CD8-positive, alpha-beta memory T cell (primary cell): ENCODE measurements at places on chromosomes 11 and 22.

- no peak for DNase-seq
Measured at GRCh38 chr11:79102840-79103239, 338.0 kb downstream of the TENM4 start.

- DNase-seq, result no peak
Measured at GRCh38 chr11:117413616-117414015, 86.0 kb downstream of the CEP164 start.

- DNase-seq, result no peak
Measured at GRCh38 chr11:105282658-105283057, 143.1 kb upstream of the CARD18 start.

DNA sequence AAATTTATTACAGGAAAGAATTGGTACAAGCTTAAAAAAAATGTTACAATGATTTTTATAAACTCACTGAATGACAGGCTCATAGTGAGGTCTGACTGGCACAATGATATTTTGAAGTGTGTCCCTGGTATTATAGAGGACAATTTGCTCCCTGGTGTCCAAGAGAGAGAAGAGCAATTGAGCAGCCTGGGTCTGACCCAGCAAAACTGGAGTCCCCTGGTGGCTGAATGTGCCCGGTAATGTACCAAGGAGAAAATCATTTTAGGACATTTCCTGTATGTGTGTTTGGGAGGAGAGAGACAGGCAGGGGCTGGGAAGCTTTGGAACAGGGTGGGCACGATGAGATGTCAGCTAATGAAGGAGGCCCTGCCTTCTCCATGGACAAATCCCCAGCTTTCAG is 125.3 kb downstream of the APOL5 start:
- no peak for DNase-seq

DNA sequence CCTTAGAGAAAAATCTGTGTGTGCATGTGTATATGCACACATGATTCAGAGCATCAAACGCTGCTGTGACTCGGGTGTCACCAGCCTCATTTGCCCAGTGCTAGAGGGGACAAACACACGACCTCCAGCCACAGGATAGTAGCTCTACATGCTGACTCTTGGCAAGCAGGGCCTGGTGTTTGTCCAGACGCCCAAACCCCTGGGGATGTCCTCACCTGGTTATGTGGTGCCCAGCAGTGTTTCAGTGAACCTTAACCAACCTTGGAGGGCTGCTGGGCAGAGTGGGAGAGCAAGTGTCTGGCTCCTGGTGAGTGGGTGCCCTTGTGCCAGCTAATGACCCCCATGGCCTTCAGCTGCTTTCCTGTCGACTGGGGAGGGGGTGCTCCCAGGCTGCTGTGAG is 26.7 kb downstream of the IGLL1 start:
- DNase-seq, result no peak

DNA sequence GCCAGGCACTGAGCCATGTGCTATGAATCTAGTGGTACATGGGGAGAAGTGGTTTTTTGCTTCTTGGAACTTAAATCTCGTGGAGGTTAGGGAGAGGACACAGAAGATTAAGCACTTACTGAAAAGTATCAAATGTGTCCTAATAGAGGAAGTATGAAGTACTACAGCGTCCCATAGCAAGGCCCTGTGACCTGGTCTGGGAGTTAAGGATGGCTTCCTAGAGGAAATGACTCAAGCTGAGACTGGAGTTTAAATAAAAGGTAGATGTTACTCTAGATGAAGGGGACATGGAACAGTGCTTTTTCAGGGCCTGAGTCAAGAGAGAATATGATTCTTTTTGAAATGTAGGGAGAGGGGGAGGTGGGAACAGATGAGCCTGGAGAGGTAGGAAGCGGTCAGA is 202.9 kb downstream of the GRIK4 start:
- no peak for DNase-seq

DNA sequence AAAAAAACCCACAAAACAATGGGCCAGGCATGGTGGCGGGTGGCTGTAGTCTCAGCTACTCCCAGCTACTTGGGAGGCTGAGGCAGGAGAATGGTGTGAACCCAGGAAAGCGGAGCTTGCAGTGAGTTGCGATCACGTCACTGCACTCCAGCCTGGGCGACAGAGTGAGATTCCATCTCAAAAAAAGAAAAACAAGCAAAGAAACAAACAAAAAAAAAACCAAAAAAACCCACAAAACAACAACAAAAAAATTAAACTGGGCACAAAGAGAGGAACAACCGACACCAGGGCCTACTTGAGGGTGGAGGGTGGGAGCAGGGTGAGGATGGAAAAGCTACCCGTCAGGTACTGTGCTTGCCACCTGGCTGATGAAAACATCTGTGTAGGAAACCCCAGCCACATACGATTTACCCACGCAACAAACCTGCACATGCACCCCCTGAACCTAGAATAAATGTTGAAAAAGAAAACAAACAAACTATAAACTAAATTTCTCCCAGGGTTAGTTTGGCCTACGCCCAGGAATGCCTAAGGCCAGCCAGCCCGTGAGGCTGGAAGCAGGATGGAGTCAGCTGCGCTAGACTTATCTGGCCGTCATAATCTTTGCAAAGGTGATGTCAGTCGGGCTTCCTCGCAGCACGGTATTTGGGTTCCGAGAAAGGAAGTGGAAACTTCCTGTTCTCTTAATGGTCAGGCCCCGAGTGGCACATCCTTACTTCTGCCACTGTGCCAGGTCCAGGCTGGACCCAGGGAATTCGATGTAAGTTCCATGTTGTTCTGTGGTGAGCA is 21.9 kb upstream of the CYB5R3 start:
- no peak for DNase-seq
